NCI-H524 (cell line): ENCODE measurements at places on chromosomes 5 and 9.

- no peak for DNase-seq
Measured at GRCh38 chr9:110712955-110713354, 44.4 kb downstream of the MUSK start.

DNA sequence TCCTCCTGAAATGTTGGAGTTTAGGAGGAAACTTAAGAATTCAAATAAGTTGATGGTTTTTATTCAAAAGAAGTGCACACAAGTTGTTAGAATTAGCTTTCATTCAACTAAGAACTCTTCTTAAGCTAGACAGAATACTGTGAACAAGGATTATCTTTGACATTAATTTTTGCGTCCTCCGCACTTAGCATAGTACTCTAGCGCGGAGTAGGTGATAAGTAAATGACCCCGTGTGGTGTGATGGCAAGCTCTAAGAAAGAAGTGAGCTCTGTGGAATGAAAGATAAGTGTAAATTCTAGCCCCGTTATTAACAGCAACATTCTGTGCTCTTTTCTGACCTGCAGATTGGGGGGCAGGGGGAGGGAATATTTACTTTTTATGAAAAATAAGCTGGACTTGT is 1.0 kb downstream of the BRIX1 start:
- no peak for DNase-seq

GRCh38 chr9:5305741-5306140 is 1.2 kb upstream of the RLN2 start:
- no peak for DNase-seq

GRCh38 chr5:76938177-76938576 is 14.7 kb upstream of the CRHBP start:
- DNase-seq: no peak

GRCh38 chr5:169268019-169268418 is 32.9 kb downstream of the SLIT3 start:
- DNase-seq: no peak

DNA sequence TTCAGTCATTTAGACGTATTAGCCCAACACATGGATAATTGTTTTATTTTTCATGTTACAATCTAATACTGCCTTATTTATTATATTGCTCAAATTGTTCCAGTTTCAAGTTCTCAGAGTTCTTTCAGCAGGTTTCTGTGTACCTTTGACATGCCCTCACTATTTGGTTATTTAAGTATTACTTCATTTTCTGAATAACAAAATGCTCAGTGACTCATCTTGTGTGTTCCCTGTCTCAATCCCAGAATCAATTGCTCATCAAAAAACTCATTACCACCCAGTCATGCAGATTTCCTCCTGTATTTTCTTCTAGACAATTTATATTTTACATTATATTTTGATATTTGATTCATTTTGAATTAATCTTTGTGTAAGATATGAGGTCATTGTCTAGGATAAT is 562.6 kb downstream of the ANXA1 start:
- no peak for DNase-seq

GRCh38 chr9:21923694-21924093 is 70.5 kb downstream of the CDKN2A start:
- no peak for DNase-seq

DNA sequence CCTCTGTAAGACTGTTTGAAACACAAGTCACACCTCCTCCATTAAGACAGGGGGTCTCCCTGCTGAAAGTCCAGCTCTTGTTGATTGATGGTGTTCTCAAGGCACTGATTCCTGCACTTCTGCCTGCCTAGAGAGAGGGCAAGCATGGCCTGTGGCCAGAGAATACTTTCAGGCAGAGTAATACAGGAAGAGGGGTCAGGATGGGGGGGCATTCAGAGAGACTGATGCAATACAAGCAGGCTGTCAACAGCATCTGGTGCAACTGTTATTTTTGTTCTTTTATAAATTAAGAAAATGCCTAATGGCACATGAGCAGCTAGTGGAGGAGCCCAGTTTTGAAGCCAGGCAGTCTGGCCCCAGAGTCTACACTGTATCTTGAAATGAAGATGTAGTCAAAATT is 302.2 kb downstream of the DIRAS2 start:
- DNase-seq: no peak

DNA sequence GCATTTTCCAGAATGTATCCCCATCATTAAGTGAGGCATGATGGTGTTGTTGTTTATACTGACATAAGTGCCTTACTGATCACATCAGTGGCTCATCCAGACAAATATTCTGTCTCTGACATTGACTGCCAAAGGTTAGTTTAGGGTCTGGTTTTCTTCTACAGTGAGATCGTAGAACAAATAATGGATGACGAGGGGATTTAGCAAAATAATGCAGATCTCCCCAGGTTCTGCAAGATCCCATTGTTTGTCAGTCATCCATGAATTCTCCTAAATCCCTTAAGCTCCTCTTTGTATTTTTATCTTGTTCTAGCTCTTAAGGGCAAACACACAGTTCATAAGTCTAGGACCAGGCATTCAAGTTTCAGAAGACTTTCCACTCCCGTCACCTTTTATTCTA is 93.1 kb upstream of the DHFR start:
- DNase-seq: no peak

GRCh38 chr5:60891667-60892066 is 47.6 kb upstream of the ELOVL7 start:
- DNase-seq: no peak
